ENCODE measurements at places on chromosomes 7 and 10. TPM values are rescaled to one million over a fixed set of nuclear protein-coding genes. Genes with fewer than 3 reads are reported as not detected.

CALML3 gene
- not detected for total RNA-seq

DNA sequence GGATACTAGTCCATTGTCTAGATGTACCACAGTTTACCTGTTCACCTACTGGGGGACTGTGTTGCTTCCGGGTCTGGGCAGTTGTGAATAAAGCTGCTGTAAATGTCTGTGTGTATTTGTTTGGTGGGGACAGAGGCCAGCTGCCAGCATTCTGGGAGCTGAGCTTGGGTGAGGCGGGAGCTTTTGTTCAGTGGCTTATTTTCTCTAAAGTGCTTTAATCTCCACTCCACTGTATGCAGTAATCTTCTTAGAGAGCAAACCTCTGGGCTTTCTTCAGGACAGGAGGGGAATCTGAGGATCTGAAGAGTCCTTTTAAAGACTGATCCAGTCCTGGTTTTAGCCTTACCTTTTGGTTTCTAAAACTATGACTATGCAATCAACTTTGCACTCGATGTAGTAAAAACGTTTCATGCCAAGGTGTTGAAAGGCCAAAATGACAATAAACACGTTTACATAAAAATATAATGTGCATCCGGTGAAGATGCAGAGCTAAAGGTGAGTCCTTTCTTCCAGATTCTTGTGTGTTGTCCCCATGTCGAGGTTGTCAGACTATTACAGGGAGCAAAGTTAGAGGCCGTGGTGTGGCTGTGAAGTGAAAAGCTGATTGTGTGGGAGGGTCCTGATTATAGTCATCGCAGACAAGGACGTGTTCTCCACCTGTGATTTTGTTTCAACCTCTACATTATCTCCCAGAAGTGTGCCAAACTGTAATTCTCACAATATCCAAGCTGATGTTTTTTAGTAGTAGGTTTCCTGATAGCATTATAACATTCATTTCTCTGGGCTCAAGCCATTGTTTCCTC, 279.8 kb downstream of the CAMK1D start:
- H3K27ac ChIP-seq, result no peak overlapping the region
- no peaks in the 10 kb centered on the region for H3K4me1 ChIP-seq
- DNase-seq, result no peak
- no peaks in the 10 kb centered on the region for H3K36me3 ChIP-seq
- no peak overlapping the region for H3K4me3 ChIP-seq

DNA sequence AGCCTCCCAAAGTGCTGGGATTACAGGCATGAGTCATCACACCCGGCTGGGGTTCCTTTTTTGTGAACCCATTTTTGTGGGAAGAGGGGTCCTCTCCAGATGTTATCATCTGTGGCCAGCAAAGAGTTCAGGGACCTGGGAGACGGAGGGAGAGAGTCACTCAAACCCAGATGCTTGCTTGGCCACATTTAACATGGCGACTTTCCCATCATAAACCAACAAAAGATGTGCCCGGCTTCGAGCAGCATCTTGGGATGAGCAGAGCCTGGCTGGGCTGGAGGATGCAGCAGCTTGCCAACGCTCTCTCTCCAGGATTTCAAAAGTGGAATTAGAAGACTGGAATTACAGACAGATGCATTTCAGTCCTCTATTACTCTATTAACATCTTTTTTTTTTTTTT, 19.1 kb upstream of the HABP2 start:
- H3K27ac ChIP-seq, result no peak overlapping the region
- DNase-seq, result no peak
- H3K27me3 ChIP-seq, result no peaks in the 10 kb centered on the region
- no peaks in the 10 kb centered on the region for H3K4me1 ChIP-seq
- no peaks in the 10 kb centered on the region for H3K36me3 ChIP-seq
- no peak overlapping the region for H3K4me3 ChIP-seq

GPR158 gene
- total RNA-seq, result not detected

DNA sequence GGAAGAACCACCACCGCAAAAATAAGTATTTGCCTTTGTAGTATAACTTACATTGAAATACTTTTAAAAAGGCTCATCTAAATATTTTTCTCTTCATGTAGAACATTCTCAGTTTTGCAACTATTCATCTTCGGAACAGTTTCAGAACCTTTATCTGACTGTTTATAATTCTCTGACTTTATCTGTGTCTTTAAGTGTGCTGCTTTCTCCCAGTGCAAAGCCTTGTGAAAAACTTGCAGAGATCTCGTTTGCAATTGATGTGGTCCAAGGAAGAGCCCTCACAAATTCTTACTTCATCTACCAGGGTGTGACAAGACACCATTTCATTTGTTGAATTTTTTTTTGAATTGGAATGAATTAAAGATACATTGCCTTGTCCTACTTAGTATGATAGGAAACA, 186.4 kb downstream of the DKK1 start:
- H3K27me3 ChIP-seq, result no peaks in the 10 kb centered on the region
- no peak overlapping the region for H3K27ac ChIP-seq
- H3K4me1 ChIP-seq, result no peaks in the 10 kb centered on the region

DNA sequence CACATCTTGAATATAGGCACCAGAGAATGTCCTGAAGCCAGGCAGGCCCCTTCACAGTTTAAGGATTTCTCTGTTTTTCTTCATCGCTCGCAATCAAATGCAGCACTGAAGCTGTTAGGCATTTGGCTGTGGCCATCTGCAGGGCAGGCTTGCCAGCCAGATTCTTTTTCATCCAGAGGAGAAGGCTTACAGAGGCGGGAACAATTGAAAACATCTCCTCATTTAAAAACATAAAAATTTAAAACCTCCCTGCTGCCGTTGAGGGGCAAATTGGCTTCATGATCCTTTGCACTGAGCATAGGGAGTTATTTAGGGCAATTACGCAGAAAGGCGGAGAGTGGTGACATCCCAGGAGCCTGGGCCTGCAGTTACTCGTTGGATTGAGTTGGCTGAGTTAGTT, 500.0 kb downstream of the TYW1 start:
- DNase-seq, result no peak
- peaks cover 6% of the 10 kb centered on the region for H3K4me1 ChIP-seq
- no peak overlapping the region for H3K4me3 ChIP-seq
- H3K27ac ChIP-seq, result no peak overlapping the region

DNA sequence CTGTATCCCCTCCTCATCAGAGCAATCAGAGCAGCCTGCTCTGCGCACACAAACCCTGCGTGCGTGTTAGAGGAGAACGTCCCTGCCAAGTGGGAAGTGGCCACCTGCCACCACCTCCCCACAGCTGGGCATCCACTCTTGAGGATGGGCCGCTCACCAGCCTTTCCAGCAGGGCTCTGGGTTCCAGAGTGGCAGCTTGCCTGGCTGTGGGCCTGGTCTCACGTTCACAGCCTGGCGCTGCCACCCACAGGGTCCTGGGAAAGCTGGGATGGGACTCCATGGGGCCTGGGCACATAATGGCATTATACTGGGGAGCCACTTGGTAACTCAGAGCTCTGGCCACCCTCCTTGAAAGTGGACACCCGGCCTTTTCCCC, 151.1 kb upstream of the PPP2R2D start:
- no peaks in the 10 kb centered on the region for H3K27me3 ChIP-seq
- H3K4me1 ChIP-seq, result no peaks in the 10 kb centered on the region
- DNase-seq, result no peak
- no peak overlapping the region for H3K4me3 ChIP-seq

SLC26A5 gene
- not detected for total RNA-seq

DNA sequence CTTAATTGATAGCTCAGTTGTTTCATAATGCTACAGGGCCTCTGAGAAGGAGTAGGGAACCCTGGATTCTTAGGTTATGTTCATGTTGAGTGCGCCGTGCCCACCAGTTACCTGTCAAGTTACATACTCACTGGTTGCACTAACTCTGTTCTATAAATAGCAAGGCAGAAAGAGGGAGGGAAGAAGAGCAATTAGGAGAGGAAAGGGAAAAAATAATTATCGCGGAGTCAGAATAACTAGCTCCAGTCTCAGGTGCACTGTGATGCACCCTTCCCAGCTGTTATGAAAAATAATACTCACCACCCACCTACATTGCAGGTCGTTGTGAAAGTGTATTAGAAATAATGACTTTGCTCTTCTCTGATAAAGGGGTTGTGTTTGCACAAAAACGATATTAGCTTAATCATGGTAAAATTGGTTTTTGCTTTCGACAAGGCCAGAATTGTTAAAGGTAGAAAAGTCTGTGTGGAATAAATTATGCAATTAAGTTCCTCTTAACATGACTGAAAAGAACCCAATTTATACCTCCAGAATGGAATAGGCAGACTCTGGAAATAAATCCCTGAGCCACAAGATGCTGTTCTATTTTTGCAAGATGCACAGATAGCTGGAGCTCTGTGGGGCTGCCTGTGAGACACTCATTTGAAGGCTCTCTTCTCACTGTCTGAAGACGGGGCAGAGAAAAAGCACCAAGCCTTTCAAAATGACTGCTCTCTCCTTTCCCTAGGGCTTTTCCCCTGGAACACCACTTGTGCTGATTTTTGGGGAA, 137.6 kb upstream of the PITRM1 start:
- no peaks in the 10 kb centered on the region for H3K4me1 ChIP-seq
- no peak for DNase-seq
- H3K4me3 ChIP-seq, result no peak overlapping the region
- H3K36me3 ChIP-seq, result no peaks in the 10 kb centered on the region
- no peak overlapping the region for H3K27ac ChIP-seq

GRCh38 chr7:41201021-41201420, 501.9 kb downstream of the INHBA start:
- no peaks in the 10 kb centered on the region for H3K27me3 ChIP-seq
- H3K36me3 ChIP-seq, result no peaks in the 10 kb centered on the region
- no peaks in the 10 kb centered on the region for H3K4me1 ChIP-seq
- no peak overlapping the region for H3K27ac ChIP-seq

DNA sequence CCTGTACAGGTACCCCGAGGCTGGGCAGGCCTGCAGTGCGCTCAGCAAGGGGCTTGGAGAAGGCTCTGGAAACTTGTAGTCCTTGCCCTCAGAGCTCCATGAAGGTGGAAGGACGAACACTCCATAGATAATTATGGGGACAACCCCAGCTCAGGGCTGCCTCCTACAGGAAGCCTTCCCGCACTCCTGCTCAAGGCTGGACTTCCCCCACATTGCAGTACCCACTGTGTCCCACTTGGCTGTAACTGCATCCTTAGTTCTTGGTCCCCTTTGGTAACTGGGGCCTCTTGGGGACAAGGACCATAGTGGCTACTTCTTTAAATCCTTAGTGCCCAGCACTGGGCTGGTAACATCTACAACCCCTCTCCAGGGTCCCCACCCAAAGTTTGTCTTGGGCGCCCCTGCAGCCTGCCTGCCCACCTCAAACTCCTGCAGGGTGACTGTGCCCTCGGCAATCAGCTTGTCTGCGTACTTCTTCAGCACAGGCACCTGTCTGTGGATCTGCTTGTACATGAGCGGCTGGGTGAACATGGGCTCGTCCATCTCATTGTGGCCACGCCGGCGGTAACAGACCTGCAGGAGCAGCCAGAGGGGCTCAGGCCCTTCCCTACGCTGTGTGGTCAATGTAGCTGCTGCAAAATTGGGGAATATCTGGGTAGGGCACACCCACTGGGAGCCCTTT, 17.1 kb downstream of the OGDHL start:
- H3K27me3 ChIP-seq, result no peaks in the 10 kb centered on the region
- H3K4me1 ChIP-seq, result no peaks in the 10 kb centered on the region
- no peak overlapping the region for H3K4me3 ChIP-seq
- no peak overlapping the region for H3K27ac ChIP-seq
- H3K36me3 ChIP-seq, result no peaks in the 10 kb centered on the region
- no peak for DNase-seq

ZPBP gene
- total RNA-seq, result not detected

DNA sequence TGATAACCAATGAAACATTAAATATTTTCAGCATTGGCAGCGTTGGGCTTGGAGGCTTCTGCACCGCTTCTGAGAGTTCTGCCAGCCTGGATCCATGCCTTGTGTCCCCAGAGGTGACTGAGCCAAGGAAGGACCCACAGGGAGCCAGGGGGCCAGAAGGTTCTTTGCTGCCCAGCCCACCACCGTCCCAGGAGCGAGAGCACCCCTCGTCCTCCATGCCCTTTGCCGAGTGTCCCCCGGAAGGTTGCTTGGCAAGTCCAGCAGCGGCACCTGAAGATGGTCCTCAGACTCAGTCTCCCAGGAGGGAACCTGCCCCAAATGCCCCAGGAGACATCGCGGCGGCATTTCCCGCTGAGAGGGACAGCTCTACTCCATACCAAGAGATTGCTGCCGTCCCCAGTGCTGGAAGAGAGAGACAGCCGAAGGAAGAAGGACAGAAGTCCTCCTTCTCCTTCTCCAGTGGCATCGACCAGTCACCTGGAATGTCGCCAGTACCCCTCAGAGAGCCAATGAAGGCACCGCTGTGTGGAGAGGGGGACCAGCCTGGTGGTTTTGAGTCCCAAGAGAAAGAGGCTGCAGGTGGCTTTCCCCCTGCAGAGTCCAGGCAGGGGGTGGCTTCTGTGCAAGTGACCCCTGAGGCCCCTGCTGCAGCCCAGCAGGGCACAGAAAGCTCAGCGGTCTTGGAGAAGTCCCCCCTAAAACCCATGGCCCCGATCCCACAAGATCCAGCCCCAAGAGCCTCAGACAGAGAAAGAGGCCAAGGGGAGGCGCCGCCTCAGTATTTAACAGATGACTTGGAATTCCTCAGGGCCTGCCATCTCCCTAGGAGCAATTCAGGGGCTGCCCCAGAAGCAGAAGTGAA, 93.9 kb downstream of the TACC2 start:
- H3K36me3 ChIP-seq, result peaks cover 20% of the 10 kb centered on the region
- DNase-seq, result no peak
- H3K4me3 ChIP-seq, result no peak overlapping the region

- H3K27ac ChIP-seq, result no peak overlapping the region
- H3K4me1 ChIP-seq, result no peaks in the 10 kb centered on the region
- no peaks in the 10 kb centered on the region for H3K27me3 ChIP-seq
- no peak overlapping the region for H3K4me3 ChIP-seq
- H3K36me3 ChIP-seq, result no peaks in the 10 kb centered on the region
- DNase-seq, result no peak
Observed at GRCh38 chr10:128278362-128278761, 152.1 kb upstream of the MKI67 start.

- H3K4me1 ChIP-seq, result peaks cover 12% of the 10 kb centered on the region
- no peaks in the 10 kb centered on the region for H3K36me3 ChIP-seq
- DNase-seq, result no peak
Observed at GRCh38 chr7:151409667-151410404, at the start of gene WDR86. WDR86 (minus strand) TSS chr7:151410038; CDS start chr7:151409589, 449 bp downstream.

SLC39A12 gene
- total RNA-seq, result not detected

DNA sequence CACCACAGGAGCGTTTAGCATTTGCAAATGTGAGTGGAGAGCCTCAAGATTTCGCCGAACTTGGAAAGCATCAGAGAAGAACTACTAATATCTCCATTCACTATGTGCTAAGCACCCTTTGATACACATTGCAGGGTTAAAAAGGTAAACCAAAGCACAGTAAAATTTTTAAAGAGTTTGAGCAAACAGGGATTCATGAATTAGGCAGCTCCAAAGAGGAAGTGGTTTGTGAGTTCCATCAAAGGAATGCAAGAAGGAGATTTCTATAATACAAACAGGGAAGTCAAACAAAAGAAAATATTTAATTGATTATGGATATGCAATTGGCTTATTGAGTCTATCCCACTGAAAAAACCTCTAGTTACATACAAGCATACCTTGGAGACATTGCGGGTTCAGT, 81.1 kb upstream of the TMEM72 start:
- H3K27ac ChIP-seq, result no peak overlapping the region
- H3K4me1 ChIP-seq, result no peaks in the 10 kb centered on the region
- no peaks in the 10 kb centered on the region for H3K36me3 ChIP-seq

Data from thoracic aorta (tissue), 2 donors.